ENCODE measurements at places on chromosomes 16 and 17.
A peak's percentile ranks its signal among the peaks of the same experiment; 100 is the strongest.

DNA sequence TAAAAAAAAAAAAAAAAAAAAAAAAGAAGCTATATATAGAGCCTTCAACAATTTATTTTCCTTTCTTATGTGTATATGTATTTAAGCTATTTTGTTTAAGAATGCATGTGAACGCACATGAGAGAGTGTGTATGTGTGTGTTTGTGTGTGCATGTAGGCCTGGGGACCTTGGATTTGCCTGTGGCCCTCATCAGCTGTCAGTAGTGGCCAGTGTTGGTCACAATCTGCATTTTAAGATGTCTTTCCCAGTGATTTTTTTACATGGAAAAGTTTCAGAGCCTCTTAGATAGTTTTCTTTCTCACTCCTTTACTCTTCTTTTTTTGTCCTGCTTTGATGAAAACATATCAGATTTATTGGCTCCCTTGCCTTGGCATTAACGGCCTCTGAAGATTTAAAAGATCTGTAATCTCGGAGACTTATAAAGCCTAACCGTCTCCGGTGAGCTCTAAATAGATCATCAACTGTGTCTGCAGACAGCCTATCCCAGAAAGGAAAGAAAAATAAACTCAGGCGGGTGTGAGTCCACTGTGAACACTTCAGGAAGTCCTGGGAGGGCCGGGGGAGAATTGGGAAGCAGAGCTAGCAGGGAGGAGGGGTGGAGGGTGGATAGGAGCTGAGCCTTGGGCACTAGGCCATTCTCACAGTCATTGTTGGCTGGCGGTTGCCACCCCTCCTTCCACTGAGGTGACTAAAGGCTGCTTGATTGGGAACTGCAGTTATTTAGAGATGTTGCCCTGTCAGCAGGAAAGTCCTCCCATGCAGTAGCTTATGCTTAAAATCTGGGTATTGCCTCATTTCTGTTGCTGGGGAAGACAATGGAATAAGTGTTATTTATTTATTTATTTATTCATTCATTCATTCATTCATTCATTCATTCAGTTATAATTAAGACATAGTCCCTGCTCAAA lies 86.8 kb downstream of the WWP2 start:
- no peak for DNase-seq

DNA sequence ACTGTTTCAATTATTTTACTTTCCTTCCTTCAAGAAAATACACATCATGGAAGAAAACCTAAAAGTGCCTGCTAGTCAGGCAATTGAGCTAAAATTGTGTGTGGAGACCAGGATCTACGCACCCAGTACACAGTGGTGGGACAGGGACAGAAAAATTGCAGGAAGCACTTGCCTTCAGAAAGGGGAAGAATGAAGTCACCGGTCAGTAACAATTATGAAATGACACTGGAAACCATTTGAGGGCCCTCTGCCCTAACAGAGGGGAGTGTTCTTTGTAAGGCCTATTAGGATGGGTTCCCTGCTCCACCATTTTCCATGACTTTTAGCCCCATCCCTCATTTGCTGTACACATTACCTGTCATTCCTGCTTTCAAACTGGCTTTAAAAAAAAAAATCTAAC lies 4.5 kb upstream of the PHAF1 start:
- DNase-seq: no peak

DNA sequence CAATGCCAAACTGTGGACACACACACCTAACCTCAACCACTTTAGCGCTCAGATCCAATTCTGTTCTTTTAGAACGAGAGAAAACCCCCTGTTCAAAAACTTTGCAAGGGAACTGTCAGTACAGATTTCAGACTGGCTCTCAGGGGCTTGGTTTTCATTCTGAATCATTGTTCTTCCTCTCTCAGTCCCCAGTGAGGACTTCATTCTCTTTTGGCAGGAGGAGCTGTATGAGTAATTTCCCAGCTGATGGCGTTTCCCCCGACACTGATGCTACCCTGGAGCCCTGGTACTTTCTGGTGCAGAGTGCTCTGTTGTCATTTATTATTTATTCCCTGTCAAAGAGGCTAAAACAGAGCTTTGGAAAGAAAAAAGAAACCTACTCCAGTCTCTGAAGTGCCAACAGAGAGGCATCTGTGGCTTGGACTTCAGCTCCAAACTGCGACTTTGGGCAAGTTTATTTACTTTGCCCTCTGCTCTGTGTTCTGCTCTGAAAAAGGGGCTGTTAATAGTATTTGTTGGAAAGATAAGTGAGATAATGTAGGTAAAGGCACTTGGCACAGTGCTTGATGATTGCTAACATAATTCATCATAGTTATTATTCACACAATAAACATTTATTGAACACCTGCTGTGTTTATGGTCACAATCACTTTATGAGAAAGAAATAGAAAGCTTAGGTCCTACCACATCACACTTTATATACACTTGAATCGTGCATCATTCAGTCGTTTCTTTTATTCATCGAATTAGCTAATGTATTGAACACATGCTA lies 28.3 kb downstream of the ETV4 start:
- no peak for DNase-seq

DNA sequence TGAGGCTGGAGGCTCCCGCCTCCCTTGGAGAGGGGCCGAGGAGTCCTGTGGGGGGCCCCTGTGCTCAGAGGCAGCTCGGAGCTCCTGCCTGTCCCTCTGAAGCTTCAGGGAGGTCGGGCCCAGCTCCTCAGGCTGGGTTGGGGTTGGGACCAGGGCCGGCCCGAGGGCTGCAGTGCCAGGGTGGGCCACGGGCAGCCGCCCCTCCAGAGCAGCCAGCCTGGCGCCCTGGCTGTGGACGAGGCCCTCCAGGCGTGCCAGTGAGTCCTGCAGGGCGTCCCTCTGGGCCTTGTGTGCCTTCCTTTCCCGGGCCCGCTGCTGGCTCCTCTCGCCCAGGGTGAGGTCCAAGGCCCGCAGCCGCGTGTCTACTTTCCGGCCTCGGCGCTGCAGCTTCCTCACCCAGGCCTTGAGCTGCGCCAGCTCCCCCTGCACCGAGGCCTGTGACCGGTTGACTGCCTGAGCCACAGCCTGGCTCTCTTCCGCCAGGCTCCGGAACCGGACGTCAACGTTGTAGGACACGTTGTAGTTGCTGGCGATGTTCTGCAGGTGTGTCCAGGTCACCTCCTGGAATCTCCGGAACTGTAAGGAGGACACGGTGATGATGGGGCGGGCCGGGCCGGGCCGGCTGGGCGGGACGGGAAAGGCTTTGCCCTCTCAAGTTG lies 1.2 kb downstream of the PTX4 start:
- no peak for DNase-seq

DNA sequence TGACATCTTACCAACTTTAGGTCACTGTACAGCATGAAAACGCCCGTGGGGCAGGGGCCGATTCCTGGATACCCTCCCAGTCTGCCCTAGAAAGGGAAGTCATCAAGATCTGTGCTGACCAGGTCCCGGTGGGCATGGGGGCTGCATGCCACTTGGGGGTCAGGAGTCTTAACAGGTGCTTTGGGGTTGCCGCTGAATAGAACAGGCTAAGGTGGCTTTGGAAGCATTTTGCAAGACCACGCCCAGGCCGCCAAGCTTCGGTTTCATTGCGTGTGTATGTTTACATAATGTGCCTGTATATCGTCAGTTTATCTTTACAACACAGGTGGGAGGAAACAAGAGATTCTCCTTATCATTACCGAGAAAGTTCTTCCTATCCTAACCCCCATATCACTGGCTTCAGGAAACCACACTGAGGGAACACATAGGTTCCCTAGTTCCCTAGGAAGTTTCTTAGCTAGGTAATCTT lies 13.3 kb upstream of the USP36 start:
- DNase-seq: no peak

- no peak for DNase-seq
These were observed 71.6 kb downstream of the ABCC1 start for GRCh38 chr16:16021020-16021419.

DNA sequence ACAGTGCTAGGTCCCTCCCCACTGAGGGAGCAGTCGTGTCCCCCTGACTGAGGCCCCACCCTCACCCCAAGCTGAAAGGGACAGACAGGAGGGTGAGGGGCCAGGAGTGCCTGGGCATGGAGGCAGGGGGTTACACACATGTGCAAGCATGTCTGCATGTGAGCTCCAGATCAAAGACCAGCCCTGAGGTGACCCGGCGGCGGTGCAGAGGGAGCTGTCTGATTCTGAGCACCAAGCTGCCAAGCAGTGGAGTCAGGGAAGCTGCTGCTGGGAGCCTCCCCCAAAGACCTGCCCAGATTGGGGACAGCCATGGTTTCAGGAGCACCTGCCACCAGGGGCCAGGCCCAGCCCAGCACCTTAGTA lies 5.5 kb downstream of the DLX3 start:
- no peak for DNase-seq

GRCh38 chr17:32461498-32461852 lies 17.2 kb downstream of the PSMD11 start:
- DNase-seq: no peak

GRCh38 chr17:82782657-82783207 lies 30.9 kb downstream of the TBCD start:
- DNase-seq: peak; percentile 8

DNA sequence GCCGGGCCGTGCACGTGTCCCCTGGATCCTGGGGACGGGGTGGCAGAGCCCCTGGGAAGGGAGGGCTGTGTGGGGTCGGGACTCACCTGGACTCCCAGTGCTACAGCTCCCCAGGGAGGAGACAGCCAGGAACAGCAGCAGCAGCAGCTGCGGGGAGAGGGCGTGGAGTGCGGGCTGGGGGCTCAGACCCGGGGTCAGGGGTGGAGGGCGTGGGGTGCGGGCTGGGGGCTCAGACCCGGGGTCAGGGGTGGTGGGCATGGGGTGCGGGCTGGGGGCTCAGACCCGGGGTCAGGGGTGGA lies 20.7 kb downstream of the TPSD1 start:
- DNase-seq: no peak
